ENCODE measurements at places on chromosomes 1 and 21.

- DNase-seq: no peak
Observed at GRCh38 chr21:42214081-42214750, 4.7 kb upstream of the ABCG1 start.

DNA sequence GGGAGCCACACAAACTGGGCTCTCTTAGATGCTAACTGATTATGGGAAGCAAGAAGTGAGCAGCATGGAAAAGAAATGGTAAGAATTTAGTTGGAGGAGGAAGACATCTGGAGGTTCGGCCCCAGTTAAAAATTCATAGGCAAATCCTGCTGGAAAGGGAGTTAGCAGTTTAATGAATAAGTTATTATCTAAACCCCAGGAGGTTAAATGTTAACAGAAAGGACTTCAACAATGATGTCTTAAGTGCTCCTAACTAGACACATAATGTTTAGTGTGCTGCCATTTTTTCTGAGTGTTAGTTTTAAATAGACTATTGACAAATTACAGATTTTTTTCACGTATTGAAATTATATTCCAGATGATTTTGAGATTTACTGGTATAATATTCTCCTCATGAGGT lies 1265.3 kb upstream of the ADGRL2 start:
- DNase-seq: no peak

DNA sequence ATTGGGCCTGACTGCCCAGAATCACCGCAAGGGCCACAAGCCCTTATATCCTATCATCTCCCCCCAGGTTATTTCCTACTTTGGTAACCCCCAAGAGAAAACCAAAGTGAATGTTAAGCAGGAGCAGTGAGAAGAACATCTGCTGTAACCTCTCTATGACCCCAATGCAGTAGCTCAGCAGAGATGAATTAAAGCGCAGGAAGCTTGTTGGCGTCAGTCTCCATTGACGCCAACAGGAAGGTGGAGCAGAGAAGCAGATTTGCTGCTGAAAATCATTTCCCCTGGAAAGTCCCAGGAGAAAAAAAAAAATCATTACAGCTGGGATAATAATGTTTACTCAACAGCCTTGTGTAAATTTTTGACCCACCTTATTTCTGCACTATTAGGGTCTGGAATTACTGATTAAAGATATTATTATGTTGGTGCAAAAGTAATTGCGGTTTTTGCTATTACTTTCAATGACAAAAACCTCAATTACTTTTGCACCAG lies 33.2 kb upstream of the FAM163A start:
- DNase-seq: peak; percentile 29

DNA sequence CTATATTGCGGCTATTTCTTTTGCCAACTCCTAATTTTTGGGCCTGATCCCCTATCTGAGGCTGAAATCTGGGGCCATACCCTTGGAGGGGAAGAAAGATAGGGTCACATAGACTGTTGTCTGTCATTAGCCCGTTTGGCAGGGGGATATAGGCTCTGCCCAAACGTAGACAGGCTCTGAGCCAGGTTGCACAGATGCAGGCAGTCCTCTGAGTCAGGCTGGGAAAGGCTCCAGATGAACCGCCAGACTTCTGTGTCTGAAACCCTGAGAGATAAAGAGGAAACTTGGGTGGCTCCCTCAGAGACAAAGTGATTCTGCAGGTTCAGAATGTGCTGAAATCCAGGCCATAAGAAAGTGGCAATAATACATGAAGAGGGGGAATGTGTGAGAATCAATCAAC lies 4.0 kb upstream of the CAP1 start:
- peak; percentile 83 for DNase-seq

All from AG10803 (cell line).